ENCODE measurements at places on chromosomes 7 and 10.

DNA sequence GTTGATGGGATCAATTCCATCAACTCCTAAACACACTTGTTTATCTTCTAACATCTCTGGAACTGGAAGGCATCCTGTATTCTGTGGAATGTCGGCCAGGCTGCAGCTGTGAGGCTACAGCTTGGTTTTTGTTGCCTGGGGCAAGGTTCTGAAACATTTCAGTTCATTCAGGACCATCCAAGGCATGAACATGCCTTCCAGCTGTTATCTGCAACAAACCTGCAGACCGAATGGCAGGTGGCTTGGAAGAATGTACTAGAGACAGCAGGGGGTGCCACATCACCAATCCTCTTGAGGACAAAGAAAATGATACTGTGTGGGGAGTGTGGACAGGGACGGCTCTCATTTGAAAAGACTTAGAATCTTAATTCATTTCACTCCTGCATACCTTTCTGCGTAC is 12.4 kb downstream of the PAPOLB start:
- DNase-seq, result peak; percentile 19

- DNase-seq, result no peak
Observed at GRCh38 chr10:26650406-26650805, 47.1 kb upstream of the PDSS1 start.

DNA sequence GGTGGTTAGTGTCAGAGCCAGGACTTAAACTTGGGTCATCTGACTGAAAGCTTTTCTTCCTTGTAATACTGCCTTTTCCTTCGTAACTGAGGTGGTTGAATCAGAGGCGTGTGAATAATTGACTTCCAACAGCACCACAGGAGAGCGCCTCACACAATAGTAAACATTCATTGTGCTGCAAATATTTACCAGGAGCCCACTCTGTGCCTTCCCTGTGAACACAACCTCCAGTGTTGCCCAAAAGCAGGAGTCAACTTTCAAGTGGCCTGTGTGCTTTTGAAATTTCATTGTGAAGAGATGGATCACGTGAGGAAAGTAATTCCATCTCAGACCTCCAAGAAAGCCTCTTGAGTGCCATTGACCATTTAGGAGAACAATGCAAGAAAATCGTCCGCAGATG is 60.2 kb downstream of the ADRA2A start:
- DNase-seq, result no peak

DNA sequence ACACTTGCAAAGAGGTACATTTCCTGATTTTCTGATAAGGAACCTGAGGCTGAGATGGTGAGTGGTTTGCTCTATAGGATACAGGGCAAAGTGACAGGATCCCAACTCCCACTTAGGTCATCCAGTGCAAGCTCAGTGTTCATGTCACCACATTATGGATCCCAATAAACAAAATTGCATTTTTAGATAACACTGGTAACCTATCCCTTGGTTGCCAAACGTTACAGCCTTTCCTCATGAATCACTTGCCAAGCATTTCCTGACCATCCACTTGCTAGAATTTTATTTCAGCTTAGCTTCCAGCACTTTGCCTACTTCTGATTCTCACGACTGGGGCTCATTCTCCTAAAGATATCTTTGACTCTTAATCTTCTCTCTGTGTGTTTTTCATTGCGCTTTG is 131.4 kb upstream of the ODAD2 start:
- peak; percentile 76 for DNase-seq

DNA sequence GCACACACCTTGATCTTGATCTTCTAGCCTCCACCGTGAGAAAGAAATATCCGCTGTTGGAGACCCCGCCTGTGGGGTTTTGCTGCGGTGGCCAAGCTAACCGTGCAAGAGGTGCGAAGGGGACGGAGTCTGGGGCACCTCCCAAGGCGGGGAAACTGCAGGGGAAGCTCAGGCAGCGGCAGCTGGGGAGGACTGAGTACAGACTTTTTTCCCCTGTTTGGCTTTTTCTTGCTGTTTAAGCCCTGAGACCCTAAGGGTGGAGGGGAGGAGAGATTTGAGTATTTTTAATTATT is 108.0 kb downstream of the DNAJB6 start:
- DNase-seq, result no peak

DNA sequence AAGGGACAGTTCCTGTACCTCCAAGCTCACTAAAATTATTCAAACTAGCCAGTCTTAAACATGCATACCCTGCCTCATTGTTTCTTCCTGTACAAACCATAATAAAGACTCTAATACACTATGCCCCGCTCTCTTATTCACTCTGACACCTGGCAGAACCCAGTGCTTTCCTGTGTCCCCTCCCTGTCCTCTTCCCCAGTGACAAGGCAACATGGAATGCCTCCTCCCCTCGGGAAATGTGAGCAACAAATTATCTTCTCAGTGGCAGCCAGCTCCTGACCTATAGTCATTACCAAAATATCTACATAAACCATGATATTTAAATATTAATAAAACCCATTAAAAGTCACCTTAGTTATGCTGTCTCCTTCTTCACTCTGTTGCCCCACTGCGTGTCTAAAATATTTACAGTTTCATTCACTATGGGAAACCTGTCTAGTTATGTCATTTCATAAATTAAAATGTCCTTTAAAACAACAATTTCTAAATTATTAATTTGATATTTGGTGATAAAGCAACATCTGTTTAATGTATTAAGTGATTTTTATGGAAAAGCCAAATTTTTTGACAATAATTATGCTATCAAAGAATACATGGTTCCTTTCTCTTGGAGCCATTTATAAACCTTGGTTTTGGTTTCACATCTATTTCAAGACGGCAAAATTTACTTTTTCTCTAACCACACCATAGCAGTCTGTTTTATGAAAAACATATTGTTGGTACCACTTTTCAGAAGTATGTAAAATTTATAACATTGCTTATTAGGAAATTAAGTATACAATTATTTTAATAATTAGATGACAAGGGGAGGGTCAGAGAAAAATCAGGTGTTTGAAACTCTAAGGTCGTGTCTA is 1355.2 kb downstream of the XPNPEP1 start:
- DNase-seq, result no peak

DNA sequence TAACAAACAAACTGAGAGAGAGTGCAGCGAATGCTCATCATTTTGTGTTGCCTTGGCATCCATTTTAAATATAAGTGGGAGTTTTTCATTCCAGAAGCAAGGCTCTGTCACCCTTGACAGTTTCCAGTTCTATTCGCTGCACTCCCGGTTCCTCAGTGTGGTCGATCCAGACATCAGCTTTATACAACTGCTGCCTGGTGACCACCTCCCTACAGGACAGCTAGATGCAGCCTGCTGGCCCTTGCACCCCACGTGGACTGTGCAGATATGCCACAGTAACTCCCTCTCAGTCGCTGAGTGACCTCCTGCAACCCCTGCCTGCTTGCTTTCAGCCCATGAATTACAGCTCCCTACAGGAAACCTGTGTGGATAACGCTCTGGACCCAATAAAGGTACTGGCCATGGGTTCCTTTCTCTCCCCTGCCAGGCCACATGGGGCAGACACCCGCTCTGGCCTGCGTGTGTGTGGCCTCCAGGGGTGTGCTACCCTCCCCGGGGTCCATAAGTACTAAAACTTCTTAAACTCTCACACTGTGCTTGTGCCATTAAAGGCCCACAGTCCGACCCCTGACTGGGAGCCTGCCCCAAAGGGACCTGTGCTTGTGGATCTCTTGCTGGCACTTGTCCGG is 23.6 kb downstream of the BEND7 start:
- no peak for DNase-seq
